ENCODE measurements at places on chromosomes 2 and 18. TPM values are rescaled to one million over a fixed set of nuclear protein-coding genes. Genes with fewer than 3 reads are reported as not detected.

- peak; percentile 60 for DNase-seq
Measured at GRCh38 chr2:189698020-189698887, 23.8 kb downstream of the ANKAR start.

- DNase-seq: no peak
Measured at GRCh38 chr2:11789243-11789642, 42.8 kb downstream of the LPIN1 start.

DNA sequence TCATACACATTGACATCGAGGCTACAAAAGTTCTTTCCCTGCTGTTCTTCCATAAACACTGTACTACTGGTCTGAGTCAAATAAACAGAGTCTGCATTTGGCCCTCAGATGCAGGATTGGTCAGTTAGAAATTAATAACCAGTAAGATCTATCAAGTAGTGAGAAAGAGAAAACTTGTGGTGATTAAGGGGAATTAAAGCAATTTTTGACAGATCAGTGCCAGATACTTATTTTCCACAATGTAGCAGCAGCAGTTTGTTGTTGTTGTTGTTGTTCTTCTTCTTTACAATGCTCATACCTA, 85.0 kb downstream of the IKZF2 start:
- no peak for DNase-seq

DNA sequence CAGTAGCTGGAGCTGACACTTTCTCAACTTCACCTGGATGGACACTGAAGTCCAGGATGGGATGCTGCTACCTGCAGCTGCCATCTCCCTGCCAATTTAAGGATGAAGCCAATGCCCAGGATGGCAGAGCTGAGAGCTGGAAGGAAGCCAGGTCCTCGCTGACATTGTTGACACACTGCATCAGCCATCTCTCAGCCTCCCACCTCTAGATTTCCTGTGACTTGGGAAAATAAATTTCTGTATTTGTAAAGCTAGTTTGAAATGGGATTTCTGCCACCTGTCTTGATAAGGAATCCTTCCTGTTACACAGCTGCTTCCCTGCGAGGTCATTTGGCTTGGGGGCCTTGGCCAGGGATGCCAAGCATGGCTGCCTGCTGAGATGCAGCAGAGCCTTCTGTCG, 43.5 kb downstream of the KCTD1 start:
- no peak for DNase-seq

DNA sequence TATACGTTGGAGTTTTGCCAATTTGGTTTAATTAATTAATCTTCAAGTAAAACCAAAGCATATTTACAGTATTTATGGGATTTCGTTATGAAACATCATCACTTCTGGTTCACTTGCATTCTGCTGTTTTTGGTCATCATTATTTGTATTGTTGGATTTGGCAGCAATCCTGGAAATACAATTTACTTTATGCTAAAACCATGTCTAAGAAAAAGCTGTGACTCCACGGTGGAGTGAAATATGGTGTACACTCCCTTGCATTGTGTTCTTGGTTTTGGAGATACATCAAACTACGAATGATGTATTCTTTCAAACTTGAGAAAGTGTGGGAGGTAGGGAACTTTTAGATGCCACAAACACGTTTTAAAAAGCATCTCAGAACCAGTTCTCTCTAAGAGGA, 106.4 kb downstream of the CTAGE1 start:
- peak; percentile 49 for DNase-seq

DNA sequence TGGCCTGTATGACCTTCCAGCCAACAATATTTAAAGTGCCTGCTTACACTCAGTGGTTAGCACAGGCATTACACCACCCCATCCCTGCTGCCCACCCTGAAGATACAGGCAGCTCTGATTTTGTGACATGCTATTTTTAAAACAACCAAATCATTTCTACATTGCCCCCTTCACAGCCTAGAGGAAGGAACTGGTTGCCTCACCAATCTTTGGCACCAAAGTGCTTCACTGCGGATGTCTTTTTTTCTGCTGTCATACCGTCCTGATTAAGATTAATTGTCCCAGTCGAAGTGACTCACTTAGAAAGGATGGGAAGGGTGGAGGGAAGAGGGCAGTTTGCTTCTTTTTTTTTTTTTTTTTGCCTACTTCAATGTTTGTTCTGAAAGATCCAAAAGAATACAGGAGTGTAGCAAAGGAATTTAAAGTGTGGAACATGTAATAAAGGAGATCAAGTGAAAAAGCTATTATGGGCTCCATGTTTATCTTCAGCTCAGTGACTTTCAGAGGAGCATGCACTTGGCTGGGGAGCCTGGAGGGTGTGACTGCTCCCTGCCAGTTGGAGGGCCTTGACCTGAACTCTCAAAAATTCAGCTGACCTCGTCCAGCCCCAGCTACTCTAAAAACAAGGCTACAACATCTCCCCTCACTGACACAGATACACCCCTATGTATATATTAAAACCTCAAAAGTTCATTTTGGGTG, 501.1 kb upstream of the TNP1 start:
- no peak for DNase-seq

DNA sequence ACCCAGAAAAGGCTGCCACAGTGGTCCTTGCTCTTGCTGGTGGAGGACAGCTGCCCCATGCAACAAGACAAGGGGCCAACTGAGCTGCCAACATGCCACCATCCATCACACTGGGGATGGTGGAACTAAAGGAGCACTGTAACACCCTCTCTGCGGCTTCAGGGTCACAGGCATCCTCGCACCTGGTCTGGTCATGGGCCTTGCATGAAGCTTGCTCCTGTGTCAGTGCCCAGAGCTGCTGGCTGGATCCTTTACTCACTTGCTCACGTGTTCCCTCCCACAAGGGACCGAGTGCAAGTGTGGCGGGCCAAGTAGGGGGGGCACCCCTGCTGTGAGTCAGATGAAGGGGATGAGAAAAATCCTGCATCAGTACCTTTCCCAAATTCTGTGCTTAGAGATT, 972.3 kb upstream of the DDX18 start:
- no peak for DNase-seq

DNA sequence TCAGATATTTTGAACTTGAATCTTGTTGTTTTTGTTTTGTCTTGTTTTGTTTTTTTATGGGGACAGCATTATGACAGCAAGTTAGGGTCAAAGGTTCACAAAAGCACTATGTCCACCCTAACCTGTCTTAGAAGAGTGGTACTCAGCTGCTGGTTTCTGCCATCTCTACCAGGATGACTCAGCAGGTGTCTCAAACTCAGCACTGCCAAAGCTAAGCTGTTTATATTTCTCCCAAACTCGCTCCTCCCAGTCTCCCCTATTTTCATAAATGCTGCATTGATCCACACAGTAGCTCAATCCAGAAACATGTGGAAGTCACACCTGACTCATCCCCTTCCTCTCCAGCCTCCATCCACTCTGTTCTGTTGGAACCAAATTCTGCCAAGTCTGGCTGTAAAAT, 134.9 kb downstream of the ZBTB7C start:
- no peak for DNase-seq

DNA sequence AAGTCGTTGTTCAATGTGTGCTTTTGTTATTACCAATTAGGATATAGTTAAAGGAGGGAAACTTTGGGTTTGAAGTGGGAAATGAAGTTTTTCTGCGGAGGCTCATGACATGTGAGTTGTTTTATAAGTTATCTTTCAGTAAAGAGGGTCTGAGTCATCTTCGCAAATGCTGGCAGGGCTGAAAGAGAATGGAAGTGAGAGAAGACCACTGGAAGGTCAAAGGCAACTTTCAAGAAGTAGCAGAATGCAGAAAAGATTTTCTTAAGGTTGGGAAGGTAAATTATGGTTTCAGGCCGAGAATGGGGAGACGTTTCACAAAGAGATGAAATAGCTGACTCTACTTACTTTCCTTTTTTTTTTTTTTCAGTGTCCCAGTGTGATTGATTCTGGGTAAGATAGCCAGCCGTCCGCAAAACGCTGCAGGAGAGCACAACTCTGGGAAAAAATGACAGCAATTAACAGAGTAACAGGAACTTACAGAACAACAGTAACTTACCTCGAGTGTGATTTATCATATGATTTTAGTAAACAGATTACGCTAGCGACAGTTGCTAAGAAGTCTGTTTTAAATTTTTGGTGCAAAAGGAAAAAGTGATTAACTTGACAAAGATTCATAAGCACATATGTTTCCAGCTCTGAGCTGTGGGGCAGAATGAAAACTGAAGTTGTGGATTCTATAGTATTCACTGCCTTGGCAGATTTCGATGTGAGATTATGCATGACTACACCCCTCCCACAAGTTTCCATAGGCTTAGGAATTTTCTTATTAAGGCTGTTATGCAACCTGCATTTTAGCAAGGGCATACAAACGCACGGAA, 46.8 kb upstream of the ACTR3 start:
- DNase-seq: no peak

DNA sequence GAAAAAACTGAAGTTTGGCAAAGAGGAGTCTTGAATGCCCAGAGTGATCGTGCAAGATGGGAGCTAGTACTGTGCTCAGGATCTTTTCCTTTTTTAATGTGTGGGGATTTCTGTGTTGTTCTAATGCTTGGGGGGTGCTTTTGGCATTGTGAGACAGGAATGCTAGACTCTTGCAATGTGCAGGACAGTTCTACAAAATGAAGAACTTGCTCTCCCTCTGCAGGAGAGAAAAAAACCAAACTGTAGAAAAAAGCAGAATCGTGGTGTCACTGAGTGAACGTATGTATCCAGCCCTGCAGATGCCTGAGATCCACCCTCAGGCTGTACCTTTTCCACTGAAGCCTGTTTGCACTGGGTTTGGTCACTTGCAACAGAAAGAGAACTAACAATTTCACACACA, 12.1 kb upstream of the TTC39C start:
- DNase-seq: no peak

DNA sequence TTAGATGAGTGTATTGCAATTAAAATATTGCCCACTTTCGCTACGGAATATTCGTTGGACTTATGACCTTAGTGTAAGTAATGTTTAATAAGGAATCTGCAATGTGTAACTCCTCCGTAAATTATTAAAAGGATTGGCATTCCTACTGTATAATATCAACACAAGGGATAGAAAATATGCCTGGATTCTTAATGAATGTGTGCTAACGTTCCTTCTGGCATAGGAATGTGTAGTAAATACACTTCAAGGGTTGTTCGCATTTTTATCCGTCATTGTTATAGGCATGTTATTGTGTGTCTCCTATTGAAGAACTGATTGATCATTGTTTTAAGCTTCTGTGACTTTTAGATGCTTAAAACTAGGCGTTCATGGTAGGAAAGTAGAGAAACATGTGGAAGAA, 134.5 kb downstream of the NEDD4L start:
- no peak for DNase-seq

- peak; percentile 85 for DNase-seq
Measured at GRCh38 chr2:202278036-202278760, 12.6 kb downstream of the NOP58 start.

Gene GAD1
- total RNA-seq: 0.60 TPM

Gene ZNF638
- total RNA-seq: 111 TPM

Gene TTR
- total RNA-seq: not detected

Gene GCKR
- 1.2 TPM for total RNA-seq

Gene IL18RAP
- total RNA-seq: not detected

Gene SP5
- total RNA-seq: not detected
